ENCODE measurements at places on chromosomes 7 and 10.

- DNase-seq: peak; percentile 93
Measured at GRCh38 chr10:63114031-63114814, 18.9 kb upstream of the NRBF2 start.

DNA sequence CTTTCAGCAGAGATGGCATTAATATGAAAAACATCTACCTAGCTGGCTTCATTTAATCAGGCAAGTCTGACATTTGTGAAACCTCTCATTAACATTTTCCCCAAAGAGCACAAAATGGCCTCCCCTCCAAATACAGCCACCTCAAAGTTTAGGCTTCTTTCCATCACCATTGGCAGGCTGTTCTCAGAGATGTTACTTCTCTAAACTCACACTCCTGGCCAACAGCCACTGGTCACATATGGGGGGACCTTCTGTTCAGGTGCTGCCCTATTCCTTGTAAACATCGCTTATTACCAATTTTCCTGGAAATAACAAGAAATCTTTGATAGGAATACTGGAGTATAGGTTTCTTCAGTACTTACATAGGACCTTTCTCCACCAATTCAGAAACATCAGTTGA is 69.5 kb downstream of the GBF1 start:
- no peak for DNase-seq

GRCh38 chr10:93867525-93867924 is 26.3 kb upstream of the SLC35G1 start:
- no peak for DNase-seq

- no peak for DNase-seq
Measured at GRCh38 chr10:48973065-48973464, 33.4 kb upstream of the LRRC18 start.

- no peak for DNase-seq
Measured at GRCh38 chr7:115097175-115097671, 175.3 kb downstream of the MDFIC start.

- no peak for DNase-seq
Measured at GRCh38 chr7:27746978-27747377, 7.0 kb downstream of the TAX1BP1 start.

- no peak for DNase-seq
Measured at GRCh38 chr7:104064969-104065387, 75.5 kb upstream of the RELN start.

GRCh38 chr7:87220734-87221215 is 1.2 kb upstream of the TMEM243 start:
- no peak for DNase-seq

DNA sequence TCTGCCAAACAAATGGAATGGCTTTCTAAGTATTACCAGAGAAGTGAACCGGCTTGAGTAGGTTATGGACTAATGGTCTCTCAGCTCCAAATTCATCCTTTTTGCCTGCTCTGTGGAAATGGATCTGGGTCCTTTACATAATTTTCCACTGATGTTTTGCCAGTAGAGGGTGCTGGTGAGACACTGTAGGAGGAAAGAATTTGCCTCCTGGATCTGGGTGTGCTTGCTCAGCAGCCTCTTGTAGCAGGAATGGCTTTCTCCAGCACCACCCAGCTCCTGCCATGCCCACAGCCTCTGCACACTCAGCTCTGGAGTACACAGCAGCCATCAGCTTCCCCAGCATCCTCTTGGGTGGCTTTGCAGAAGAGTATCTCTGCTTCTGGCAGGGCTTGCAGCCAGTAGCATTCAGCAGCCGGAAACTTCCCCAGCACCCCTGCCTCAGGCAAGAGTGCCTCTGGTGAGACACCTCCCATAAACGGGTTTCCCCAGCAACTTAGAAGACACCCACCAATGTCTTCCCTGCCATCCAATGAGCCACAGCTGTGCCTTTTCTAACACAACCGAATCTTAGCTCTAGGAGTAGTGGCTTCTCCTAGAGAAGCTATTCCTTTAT is 235.0 kb upstream of the PLPP4 start:
- no peak for DNase-seq

GRCh38 chr7:70336536-70336935 is 738.3 kb downstream of the AUTS2 start:
- no peak for DNase-seq

- peak; percentile 7 for DNase-seq
Measured at GRCh38 chr10:128996092-128996491, 470.9 kb upstream of the MGMT start.
